Sigmoid colon (tissue), 7 donors: ENCODE measurements at places on chromosomes 5 and 9. TPM values are rescaled to one million over a fixed set of nuclear protein-coding genes. Genes with fewer than 3 reads are reported as not detected.

Gene DAP
- 78.5 TPM for polyA plus RNA-seq

Gene CRHBP
- 0.31 TPM for polyA plus RNA-seq

Gene IFNW1
- polyA plus RNA-seq = not detected

Gene RNF183
- polyA plus RNA-seq = not detected

Gene RELL2
- polyA plus RNA-seq = 3.5 TPM

Gene TXNDC8
- not detected for polyA plus RNA-seq

Gene GARIN3
- not detected for polyA plus RNA-seq

DNA sequence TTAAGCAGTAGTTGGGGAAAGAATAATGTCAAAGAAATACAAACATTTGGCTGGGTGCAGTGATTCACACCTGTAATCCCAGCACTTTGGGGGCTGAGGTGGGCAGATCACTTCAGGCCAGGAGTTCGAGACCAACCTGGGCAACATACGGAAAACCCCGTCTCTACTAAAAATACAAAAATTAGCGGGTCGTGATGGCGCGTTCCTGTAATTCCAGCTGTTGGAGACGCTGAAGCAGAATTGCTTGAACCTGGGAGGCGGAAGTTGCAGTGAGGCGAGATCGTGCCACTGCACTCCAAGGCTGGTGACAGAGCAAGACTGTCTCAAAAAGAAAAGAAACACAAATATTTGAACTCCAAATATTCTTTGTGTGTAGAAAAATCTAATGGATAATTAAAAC, 4.7 kb downstream of the MATR3 start:
- DNase-seq = no peak

GRCh38 chr5:22910523-22910922, 57.4 kb upstream of the CDH12 start:
- no peak for DNase-seq

DNA sequence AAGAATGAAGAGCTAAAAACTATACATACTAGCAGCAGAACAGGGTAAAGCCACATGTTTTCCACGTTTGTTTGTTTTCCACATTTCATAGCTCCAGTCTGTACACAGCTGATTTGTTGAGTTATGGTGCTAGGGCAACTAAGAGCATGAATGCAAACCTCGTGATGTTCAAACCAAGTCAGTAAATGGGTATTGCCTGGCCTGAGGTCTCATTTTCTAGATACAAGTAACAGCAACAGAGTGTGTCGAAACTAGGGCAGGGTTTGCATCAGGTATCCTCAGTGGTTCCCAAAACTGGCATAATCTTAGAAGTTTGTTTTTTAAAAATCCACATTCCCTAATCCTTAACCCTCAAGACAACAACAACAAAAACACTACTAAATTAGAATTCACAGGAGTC, 89.3 kb downstream of the CEMIP2 start:
- no peak for DNase-seq

DNA sequence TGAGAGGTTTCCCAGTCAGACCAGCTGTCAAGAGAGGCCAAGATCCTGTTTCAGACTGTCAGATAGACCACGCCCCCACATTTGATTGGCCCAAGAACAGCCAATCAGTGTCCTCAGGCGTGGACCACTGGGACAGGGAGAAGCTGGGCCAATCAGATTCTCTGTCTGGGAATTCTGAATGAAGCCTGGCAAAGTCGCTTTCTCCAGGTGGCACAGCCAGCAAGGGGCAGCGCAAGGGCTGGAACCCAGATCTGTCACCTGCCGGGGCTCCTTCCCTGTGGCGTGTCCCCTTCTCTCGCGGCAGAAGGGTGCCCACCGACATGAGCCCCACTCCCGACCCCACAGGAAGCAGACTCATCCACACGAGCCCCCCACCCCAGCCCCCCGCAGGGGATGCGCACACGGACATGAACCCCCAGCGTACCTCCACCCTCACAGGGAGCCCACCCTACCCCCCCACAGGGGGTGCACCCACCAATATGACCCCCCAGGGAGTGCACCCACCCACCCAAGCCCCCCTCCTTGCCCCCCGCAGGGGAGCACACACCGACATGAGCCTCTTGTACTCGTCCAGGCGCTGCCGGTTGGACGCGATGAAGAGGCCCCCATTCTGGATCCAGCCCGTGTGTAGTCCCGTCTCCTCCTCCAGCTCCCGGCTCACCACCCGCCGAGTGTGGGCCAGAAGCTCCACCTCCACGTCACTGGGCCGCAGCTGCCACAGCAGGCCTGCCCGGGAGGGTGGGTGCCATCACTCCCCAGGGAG, 6.1 kb downstream of the SARDH start:
- peak; percentile 51 for DNase-seq

GRCh38 chr9:133513214-133514100, 11.3 kb downstream of the MYMK start:
- no peak for DNase-seq

GRCh38 chr5:10702040-10702629, 58.9 kb downstream of the DAP start:
- no peak for DNase-seq

DNA sequence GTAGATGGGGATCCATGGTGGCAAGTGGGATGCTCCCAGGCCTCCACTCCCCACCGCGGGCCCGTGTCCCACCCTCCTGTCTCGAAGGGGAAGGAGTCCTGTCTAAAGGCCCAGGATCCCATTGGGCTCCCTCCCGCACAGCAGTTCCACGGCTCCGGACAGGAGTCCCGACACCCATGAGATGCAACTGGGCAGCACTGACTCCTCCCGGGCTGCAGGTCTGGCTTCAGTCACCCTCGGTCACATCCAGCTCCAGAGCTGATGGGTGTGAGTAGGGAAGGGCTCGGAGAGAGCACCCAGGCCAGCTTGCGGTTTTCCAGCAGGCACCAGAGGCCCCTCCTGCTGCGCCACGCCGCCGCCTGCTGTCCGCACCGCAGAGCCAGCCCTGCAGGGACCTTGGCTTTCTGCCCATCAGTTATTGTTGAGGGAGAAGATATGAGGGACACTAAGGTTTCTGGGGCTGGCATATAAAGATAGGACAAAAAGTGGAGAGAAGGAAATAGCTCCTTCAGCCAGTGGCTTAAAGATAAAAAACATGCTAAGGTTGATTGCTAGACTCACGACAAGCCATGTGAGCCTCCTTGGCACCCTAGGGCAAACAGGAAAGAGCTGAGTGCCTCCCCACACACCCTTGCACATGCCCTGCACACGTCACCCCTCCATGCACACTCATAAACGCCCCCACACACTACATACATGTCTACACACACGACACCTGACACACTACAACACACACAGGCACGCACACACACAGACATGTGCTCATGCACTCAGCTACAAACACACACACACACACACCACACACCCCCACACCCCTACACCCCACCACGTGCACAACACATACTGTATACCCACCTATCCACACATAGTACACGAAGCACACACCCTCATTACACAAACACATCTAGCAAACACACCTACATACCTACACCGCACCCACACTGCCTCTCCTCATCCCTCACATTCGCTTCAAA, 79.0 kb downstream of the AK8 start:
- DNase-seq = no peak

- DNase-seq = no peak
These were observed 81.0 kb downstream of the MRPL36 start for GRCh38 chr5:1718669-1719068.

- no peak for DNase-seq
These were observed 400.9 kb downstream of the HCN1 start for GRCh38 chr5:45295231-45295630.

DNA sequence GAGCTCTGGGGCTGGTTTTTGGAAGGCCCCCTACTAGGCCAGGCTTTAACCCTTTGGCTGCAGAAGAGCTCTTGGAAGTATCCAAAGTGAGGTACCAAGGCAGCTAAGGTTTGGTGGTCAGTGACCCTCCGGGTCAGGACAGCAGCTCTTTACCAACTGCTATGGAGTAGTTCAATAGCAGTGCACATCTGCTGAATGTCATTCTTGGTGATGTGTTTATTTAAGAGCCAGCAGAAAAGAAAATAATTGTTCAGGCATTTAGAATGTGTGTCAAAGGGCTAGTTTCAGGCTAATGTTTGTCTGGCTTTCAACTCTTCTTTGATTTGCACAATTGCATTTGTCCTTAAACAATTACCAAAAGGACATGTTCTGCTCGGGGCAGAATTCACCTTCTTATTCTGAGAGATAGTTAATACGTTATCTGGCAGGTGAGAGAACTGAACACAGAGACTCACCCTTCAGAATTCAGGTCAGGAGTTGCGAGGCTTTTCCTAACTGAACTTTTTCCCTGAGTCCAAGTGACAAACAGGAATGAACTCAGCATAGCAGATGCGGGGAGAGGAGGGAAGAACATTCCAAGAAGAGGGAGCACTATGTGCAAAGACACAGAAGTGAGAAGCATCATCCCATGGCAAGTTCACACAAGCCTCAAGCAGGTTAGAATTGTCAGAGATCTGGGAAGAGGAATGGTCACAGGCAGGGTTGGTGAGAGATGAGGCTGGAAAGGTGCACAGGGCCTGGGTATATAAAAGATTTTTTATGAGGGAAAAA, 556.7 kb upstream of the TLE4 start:
- no peak for DNase-seq

GRCh38 chr5:98258939-98259338, 514.5 kb upstream of the RGMB start:
- no peak for DNase-seq

DNA sequence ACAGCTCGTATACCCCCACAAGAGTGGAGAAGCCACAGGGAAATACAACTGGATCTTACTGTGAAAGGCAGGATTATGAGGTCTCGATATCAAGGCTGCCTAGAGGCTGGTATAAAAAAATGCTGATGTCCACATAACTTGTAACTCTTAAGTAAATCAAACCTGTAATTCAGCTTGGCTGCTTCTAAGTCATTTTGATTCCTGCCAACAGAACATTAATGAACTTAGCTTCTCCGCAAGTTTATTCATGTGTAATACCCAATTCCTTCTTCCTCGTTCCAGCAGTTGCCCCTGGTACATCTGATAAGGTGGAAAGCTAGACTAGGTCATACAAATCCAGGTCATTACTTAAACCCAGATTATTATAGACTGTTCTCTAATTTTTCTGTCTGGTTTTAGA, 16.4 kb upstream of the SMIM15 start:
- no peak for DNase-seq

DNA sequence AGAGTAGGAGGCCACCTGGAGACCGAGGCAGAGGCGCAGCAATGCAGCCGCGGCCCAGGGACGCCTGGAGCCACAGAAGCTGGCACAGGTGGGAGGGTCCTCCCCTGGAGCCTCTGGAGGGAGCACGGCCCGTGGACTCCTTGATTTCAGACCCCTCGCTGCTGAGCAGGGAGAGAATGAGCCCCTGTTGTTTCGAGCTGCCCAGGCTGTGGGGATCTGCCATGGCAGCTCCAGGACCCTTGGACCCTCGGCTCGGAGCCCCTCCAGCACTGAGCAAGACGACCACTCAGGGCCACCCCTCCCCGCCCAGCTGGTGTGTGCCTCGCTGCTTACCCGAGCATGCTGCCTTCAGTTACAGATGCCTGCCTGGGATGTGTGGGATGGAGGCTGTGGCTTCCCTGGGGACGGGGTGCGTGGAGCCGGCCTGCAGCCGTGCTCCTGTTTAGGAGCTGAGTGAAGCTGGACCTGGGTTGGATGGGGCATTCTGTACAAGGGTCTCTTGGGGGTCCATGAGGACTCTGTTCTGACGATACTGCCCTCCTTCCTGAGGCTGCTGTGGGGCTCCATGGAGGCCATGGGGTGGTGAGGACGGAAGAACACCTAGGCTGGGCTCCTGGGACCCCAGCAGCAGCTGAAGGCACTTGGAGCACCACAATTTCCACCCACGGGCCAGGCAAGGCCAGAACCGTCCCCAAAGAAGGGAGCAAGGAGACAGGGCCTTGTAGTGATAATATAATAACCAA, 115.1 kb upstream of the LPCAT1 start:
- peak; percentile 49 for DNase-seq

DNA sequence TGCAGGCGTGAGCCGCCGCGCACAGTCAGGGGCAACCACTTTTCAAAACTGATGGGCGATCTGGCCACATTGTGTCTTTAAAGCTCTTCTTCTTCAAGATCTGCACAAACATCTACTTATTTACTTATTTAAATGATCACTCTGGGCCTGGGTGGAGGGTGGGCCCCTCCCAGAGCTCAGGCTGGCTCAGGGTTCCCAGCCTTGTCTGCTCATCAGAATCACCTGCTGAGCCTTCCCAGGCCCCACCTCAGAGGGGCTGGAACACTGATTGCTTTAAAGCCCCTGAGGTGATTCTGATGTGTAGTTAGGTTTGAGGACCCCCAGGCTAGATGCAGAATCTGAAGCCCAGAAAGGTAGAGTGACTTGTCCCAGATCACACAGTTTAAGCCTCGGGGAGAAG, 45.6 kb upstream of the DMRT1 start:
- DNase-seq = no peak
